Endodermal cell (in vitro differentiated cells): ENCODE measurements at places on chromosomes 2 and 18. TPM values are rescaled to one million over a fixed set of nuclear protein-coding genes. Genes with fewer than 3 reads are reported as not detected.

- no peak for DNase-seq
These were observed 290.4 kb upstream of the ZC3H15 start for GRCh38 chr2:186195696-186196095.

- no peak for DNase-seq
These were observed 208.4 kb downstream of the INSIG2 start for GRCh38 chr2:118296663-118297062.

CFAP65 gene
- 1.5 and 1.7 TPM in 2 replicates for total RNA-seq

PIK3C3 gene
- total RNA-seq, result 47.0 to 120 TPM (median 53.6 TPM) in 3 replicates

DNA sequence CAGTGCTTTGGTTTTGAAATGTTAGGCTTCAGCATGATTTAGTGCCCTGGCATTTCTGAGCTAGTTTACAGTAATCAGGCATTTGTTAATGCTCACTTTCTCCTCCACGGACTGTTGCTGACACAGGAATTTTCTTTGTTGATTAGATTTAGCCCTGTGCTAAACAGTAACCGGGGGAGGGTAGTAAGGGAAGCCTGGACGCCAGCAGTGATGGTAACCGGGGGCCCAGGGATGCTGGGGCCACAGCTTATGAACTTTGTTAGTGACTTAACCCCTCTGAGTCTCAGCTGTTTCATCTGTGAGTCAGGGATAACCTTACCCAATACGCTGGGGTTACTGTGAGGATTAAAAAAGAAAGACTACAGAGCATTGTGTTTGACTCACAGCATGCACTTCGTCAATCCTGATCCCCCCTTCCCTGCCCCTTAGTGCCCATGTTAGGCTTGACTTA is 33.5 kb downstream of the KLHL29 start:
- DNase-seq, result no peak

ANKRD30B gene
- total RNA-seq, result not detected in 2 replicates

TMEM200C gene
- 5.0 to 7.3 TPM (median 7.0 TPM) in 3 replicates for total RNA-seq

GRCh38 chr2:37168217-37168981 is 11.6 kb upstream of the EIF2AK2 start:
- peak; percentile 65 for DNase-seq

DNA sequence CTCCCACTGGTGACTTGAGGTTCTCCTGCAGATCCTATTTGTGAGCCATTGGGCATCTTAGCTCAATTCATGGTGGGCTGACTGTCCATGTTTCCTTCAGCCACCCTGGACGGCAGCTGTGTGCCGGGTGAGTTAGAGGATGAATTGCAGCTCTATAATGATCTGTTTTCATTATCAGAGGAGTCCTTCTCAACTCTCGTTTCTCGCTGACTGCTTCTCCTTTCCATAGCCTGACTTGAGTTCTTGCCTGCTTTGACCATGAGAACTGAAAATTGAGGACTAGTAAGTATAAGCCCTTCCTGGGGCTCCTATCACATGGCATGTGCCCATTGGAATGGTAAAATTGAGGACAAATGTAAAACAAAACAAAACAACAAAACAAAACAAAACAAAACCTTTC is 121.8 kb downstream of the CDC42EP3 start:
- DNase-seq, result no peak

- no peak for DNase-seq
These were observed 64.2 kb upstream of the OTOS start for GRCh38 chr2:240204431-240205276.

ONECUT2 gene
- total RNA-seq, result 1.9 and 2.5 TPM in 2 replicates

DNA sequence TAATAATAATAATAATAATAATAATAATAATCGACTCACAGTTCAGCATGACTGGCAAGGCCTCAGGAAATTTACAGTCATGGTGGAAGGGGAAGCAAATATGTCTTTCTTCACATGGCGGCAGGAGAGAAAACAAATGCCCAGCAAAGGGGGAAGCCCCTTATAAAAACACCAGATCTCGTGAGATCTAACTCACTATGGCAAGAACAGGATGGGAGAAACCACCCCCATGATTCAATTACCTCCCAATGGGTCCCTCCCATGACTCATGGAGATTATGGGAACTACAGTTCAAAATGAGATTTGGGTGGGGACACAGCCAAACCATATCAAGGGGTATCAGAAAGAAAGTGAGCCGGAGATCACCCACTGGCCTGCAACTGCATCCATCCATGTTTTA is 40.5 kb upstream of the PAPOLG start:
- peak; percentile 5 for DNase-seq

GRCh38 chr2:12436935-12437561 is 279.7 kb upstream of the TRIB2 start:
- no peak for DNase-seq

DNA sequence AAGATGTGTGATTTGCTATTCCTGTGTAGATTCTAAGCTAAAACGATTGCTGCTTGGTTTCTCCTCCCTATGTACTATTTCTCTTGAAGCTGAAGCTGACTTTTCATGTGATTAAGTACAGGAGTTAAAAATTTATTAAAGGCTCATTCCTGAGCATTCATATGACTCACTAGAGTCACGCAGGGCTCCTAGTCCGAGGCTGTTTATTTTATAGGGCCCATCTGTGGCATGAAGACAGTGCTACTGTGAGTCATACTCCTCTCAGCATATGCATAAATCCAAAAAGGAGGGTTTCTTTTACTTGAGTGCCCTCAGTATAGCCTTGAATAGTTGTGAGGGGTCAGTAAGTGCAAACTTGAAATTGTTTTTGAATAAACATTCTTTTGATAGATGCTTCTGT is 378.8 kb downstream of the PTPRM start:
- DNase-seq, result no peak

GRCh38 chr2:156399950-156400705 is 36.1 kb upstream of the GPD2 start:
- DNase-seq, result peak; percentile 88

DNA sequence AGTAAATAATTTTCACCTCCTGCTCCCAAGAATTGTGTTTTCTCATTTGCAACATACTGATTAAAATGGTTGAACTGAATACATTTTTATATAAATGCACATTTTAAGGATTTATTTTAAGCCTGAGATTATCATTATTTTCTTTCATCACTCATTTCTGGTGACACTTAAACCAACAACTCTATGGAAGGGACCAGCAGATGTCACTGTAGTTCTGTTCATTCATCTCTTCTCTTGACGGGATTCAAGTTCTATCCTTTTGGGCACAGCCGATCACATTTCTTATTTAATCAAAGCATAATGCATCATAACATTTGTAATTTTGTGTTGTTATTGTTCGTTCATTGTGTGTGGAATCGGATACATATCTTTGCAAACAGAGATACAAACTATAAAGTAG is 417.9 kb downstream of the HRH4 start:
- no peak for DNase-seq

DNA sequence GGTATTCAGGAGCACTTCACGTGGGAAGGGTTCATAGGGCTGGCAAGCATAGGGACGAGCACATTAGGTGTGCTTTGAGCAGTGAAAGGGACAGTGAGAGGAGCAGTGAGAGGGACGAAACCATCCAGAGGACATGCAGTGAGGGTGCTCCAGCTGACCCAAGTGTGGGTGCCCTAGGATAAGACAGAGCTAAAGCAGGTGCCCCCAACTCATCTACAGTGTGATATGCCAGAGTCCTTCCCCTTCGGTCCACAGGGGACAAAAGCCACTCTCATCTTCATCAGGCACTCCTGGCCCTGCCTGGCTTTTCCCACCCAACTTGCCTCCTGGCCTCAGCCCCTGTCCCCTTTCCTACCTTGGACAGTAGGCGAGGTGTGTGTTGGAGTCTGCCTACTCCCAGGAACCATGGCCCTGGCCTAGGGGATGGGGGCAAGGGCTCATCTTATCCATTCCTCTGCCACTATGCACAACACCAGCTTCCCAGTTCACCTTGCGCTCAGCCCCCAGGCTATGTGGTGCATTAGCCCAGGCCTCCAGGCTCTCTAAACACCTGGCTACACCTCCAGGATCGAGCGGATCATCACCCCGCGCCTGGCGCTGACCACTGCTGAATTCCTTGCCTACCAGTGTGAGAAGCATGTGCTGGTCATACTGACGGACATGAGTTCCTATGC is 16.1 kb upstream of the ANKRD53 start:
- peak; percentile 53 for DNase-seq

GRCh38 chr2:199471443-199472057 is 13.8 kb upstream of the SATB2 start:
- peak; percentile 97 for DNase-seq

DNA sequence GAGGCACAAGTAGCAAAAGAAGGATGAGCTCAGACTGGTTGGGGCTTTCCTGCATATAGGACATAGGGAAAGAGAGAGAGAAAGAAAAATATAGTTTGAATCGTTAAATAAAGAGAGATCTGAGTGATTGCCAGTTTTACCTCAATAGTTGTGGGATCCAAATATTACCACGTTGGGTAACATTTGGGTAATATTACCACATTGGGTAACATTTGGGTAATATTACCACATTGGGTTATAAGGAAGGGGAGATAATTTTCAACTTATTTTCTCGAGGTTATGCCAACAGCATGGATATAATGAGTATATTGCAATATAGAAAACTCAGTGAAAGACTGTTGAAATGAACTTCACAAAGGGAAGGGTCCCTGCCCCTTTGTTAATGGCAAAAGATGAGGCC is 20.7 kb downstream of the SP140 start:
- DNase-seq, result no peak

MARCO gene
- not detected in 2 replicates for total RNA-seq

DNA sequence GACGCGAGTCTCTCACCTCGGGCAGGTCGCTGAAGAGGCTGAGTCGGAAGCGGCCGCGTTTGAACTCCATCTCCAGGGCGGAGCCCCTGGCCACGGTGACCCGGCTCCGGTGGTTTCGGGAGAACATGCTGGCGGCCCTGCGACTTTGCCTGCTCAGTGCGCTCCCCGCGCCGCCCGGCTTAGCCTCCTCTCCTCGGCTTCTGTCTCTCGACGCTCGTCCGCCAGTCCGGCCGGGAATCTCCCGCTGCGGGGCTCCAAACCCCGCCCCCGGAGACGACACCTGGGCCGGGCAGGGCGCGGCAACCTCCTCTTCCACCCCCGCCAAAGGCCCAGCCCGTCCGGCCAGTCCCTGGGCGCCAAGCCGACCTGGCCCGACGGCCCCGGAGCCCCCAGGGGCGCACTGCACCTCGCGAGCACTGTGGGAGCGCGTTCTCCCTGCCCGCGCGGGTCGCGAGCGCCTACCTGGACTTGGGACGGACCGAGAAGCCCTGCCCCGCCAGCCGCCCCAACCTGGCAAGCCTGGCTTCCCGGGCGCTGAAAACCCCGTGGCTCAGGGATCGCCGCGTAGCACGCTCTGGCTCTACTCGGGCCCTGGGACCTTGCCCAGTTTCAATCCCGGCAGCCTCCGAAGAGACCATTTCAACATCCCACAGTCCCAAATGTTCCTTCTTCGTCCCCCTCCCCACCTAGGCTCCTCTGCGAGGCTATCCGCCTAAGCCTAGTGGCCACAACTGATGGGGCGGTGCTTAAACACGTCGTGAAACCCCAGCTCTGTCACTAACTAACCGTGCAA is at the start of gene RTKN:
RTKN (minus strand) TSS at position 248 of the 793 bp plus-strand sequence; CDS start at position 127, 121 bp downstream.
- DNase-seq, result peak; percentile 94

KIF1A gene
- total RNA-seq, result 58.7 and 58.8 TPM in 2 replicates

DNA sequence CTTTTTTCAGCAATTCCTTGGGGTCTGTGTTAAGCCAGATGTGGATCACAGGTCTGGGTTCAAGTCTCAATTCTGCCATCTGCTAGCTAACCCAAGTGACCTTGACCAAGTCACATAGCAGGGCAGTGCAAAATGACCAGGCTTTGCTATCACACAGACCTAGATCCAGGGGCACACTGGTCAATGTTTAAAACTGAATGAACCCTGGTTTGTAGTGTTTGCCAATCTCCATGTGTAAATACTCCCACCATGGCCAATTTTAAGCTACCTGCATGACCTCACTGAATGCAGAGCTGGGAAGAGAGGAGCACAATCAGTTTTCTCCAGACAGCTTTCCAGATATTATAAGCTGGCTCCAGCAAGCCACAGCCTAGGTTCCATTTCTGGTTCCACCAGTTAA is 142.9 kb downstream of the CHST9 start:
- no peak for DNase-seq

GRCh38 chr2:236702657-236703372 is 133.2 kb downstream of the ACKR3 start:
- DNase-seq, result no peak

GRCh38 chr2:121084130-121084680 is 200.8 kb downstream of the TFCP2L1 start:
- DNase-seq, result no peak

DNA sequence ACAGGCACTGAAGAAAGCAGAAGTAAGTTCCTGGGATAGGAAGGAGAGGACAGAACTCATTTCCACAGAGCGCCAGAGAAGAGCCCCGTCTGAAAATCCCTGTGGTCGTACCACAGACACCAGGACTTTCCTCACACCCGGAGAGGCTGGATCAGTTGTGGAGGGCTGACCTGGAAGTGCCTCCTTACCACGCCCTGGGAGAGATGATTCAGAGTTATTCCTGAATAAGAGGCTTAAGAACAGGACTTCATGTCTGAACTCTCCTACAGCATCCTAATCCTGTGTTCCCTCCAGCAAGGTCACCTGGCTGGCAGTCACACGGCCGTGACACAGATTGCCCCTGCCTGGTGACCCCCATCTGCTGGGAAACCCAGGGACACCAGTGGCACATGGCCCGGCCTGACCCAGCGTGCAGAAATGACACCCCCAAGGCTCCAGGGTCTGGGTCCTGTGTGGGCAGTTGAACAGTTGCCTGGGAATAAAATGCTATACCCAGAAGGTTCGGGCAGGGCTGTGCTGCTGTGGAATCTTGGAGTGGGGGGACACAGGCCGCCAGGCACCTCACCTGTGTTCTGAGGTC is 105.9 kb downstream of the PXDN start:
- no peak for DNase-seq

DNA sequence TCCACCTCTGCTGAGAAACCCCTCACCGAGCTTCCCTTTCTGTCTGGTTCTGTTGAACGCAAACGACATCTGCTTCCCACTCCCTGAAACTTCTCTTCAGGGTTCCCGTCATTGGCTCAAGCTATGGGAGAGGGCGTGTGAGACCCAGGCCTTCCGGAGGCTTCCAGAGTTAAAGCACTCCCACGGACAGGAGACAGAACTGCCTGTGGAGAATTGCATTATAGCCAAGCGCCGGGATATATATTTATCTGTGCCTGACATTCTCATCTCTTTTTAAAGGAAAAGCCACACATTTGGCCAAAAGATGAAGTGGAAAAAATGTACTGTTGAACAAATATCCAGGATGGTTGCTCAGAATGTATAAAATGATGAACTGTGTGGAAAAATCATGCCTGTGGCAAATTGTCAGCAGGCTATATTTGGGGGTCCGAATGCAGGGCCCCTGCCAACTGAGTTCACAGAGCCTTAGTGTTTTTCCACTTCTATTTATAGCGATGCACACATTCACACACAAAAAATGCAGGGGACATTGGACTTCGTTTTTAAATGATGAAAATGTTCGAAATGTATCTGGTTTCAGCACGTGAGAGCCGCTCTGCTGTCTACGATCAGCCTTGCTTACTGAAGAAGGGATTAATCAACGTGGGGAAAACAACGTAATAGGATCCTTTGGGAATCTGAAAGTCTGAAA is 59.5 kb downstream of the E2F6 start:
- DNase-seq, result no peak

DCDC2C gene
- not detected in 2 replicates for total RNA-seq
